Lung (tissue), 17 donors: ENCODE measurements at places on chromosomes 4 and X. TPM values are rescaled to one million over a fixed set of nuclear protein-coding genes. Genes with fewer than 3 reads are reported as not detected.
A peak's percentile ranks its signal among the peaks of the same experiment; 100 is the strongest.

GRCh38 chr4:158513256-158513655, 8.4 kb upstream of the RXFP1 start:
- DNase-seq, result no peak

DNA sequence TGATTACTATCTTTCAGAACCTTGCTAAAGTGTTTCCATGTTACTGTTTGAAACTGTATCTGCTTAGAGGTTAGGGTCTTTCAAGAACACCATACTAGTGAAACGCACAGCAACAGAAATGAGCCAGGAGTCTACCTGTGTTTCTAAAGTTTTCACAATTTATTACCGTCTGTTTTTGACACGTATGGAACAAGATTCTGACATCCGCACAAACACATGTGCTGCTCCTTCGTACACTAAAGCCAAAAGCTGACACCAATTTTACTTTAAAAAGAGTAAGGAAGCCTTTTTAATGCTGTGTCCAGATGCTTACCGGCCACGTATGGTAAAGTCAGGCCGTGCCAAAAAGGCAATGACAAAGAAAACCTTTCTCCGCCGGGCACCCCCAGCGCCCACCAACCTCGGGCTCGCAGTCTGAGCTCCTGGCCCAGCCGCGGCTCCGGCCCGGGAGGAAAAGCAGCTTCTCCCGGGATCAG, 532 bp downstream of the RPS4X start:
- no peak for DNase-seq

BCORL1 gene
- 11.8 TPM for total RNA-seq

GRCh38 chr4:82508806-82509428, 52.9 kb downstream of the TMEM150C start:
- DNase-seq, result no peak

DNA sequence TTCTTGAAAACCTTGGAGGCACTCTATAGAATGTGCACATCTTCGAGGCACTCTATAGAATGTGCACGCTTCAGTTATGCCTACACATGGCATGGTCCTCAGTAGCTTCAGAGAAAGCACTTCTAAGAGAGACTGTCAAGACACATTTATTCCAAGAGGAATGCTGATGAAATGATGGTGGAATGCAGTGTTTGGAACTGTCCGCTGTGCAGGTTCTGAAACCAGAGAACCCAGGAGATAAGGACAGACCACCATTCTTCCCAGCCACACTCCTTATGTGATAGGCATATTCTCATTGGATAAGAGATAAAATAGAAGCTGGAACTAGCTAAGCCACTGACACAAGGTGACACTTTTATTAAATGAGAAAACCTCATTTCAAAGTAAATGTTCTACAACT, 263.3 kb downstream of the NLGN4X start:
- no peak for DNase-seq

- peak; percentile 2 for DNase-seq
Observed at GRCh38 chrX:140274811-140275525, 229.9 kb downstream of the SOX3 start.
